D721Med (cell line): ENCODE measurements at places on chromosomes 1 and 21.

- no peak for DNase-seq
Measured at GRCh38 chr1:232016616-232017015, 390.0 kb downstream of the DISC1 start.

DNA sequence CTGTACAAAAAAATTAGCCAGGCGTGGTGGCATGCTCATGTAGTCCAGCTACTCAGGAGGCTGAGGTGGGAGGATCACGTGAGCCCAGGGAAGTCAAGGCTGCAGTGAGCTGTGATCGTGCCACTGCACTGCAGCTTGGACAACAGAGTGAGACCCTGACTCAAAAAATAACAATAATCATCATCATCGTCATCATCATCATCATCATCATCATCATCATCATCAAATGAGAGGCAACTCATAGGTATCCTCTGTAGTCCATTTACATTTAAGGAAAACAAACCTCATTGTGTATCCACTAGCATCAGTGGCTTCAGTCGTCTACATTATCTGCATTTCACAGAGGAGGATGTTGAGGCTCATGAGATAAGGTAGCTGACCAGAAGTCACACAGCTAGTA, 68.8 kb upstream of the SELENON start:
- DNase-seq, result no peak

GRCh38 chr1:244400974-244401373, 50.7 kb downstream of the ADSS2 start:
- DNase-seq, result no peak

DNA sequence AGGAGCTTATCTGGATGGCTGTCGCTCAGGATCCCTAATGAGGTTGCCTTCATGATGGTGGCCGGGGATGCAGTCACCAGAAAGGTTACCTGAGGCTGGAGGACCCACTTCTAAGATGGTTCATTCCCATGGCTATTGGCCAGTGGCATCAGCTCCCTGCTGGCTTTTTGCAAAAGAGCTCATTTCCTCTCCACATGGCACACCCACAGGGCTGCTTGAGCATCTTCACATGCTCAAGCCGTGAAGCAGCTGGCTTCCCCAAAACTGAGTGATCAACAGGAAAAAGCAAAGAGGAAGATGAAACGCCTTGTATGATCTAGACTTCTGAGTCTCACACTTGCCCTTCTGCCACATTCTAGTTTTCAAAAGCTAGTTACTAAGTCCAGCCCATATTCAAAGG, 124.6 kb upstream of the CXADR start:
- DNase-seq, result no peak
